ENCODE measurements at places on chromosomes 3 and 15. TPM values are rescaled to one million over a fixed set of nuclear protein-coding genes. Genes with fewer than 3 reads are reported as not detected.

SCAMP2 gene
- total RNA-seq, result 57.5 TPM

DNA sequence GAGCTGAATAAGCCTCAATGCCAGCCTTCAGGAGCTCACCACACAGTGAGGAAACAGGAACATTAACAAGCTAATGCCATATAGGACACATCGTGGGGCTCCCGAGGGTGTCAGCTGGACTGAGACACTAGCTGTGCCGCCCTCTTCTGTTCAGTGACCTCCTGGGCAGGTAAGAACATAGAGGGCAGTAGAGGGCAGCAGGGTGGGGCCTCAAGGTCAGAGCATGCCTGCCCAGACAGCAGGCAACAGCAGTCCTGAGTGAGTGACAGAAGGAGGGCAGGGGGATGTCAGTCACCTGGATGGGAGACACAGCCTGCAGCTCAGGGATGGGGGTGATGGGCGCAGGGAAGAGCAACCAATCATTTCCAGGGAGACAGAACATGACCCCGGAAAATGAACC, 15.5 kb downstream of the NTRK3 start:
- H3K27ac ChIP-seq, result no peak overlapping the region
- no peaks in the 10 kb centered on the region for H3K4me1 ChIP-seq
- no peaks in the 10 kb centered on the region for H3K36me3 ChIP-seq

- no peak overlapping the region for H3K27ac ChIP-seq
- no peaks in the 10 kb centered on the region for H3K27me3 ChIP-seq
- no peaks in the 10 kb centered on the region for H3K36me3 ChIP-seq
- no peaks in the 10 kb centered on the region for H3K4me1 ChIP-seq
Measured at GRCh38 chr15:52717924-52718323, 38.7 kb upstream of the ATOSA start.

DNA sequence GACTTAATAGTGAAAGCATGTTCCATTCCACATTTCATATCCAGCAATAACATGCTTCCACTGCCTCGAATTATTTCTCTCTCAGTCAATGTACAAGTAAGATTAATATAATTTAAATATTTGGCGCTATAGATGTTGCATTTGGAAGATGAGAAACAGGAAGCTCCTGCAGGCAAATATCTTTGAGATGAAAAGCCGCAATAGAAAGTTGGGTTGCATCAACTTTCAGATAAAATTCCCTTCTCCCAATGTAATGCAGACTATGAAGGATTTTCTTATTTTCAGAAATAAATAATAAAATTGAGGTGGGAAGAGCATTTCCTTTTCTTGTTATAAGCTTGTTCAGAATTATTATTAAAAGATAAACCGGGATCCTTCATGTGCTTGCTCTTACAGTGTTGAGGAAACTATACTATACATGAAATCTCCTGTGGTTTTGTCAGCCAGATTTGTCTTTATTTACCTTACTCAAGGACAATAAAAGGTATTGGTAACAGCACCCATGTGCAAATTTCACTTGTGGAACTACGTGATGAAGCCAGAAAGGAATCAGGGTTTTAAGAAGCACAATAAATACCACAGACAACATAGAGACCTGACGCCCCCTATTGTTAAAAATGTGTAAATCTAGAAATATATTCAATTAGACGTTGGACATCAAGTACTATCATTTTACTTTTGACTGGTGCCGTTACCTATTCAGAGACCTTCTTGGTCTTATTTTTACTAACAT, 307.0 kb downstream of the ARPP21 start:
- no peaks in the 10 kb centered on the region for H3K27me3 ChIP-seq
- no peak for DNase-seq
- H3K27ac ChIP-seq, result no peak overlapping the region
- no peaks in the 10 kb centered on the region for H3K36me3 ChIP-seq

- H3K4me3 ChIP-seq, result no peak overlapping the region
- no peak for DNase-seq
- no peak overlapping the region for H3K27ac ChIP-seq
- no peaks in the 10 kb centered on the region for H3K36me3 ChIP-seq
- H3K4me1 ChIP-seq, result peaks cover 9% of the 10 kb centered on the region
- H3K27me3 ChIP-seq, result no peaks in the 10 kb centered on the region
Measured at GRCh38 chr3:172624999-172625398, 85.9 kb downstream of the NCEH1 start.

TNNC1 gene
- 4.2 TPM for total RNA-seq

- H3K27ac ChIP-seq, result no peak overlapping the region
- H3K27me3 ChIP-seq, result no peaks in the 10 kb centered on the region
- no peak for DNase-seq
- H3K4me3 ChIP-seq, result no peak overlapping the region
- H3K36me3 ChIP-seq, result no peaks in the 10 kb centered on the region
Measured at GRCh38 chr3:93907132-93907531, 66.6 kb downstream of the PROS1 start.

C3orf70 gene
- total RNA-seq, result 0.06 TPM

DNA sequence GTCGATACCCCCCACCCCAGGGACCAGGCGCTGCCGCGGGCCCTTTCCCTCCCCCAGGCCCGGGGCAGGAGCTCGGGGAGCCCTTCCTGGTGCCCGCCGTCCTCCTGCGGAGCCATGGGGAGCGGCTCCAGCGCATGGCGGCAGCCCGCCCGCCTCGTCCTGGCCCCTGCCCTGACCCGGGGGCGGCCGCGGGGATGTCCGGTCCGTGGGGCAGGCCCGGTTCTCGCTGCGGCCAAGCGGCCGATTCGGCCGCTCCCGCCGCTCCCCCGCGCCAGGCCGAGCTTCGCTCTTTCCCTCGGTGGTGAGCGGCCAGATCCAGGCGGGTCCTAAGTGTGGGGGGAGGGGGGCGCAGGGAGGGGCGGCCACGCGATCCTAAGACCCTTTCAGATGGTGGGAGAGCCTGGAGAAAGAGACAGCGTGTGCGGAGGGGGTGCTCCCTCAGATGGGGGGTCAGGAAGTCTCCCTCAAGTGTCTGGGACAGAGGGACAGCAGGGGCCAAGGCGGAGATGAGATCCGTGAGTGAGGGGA, 1.3 kb downstream of the NEIL1 start:
- no peak for DNase-seq
- H3K4me1 ChIP-seq, result peaks cover 30% of the 10 kb centered on the region
- peaks cover 4% of the 10 kb centered on the region for H3K27me3 ChIP-seq
- H3K36me3 ChIP-seq, result peaks cover 32% of the 10 kb centered on the region

- DNase-seq, result no peak
- peaks cover 20% of the 10 kb centered on the region for H3K4me1 ChIP-seq
- H3K27me3 ChIP-seq, result peaks cover 98% of the 10 kb centered on the region
- H3K36me3 ChIP-seq, result no peaks in the 10 kb centered on the region
- H3K27ac ChIP-seq, result no peak overlapping the region
- no peak overlapping the region for H3K4me3 ChIP-seq
Measured at GRCh38 chr3:55484191-55484689, 2.9 kb downstream of the WNT5A start.

GRCh38 chr15:38050529-38051448, 116.3 kb downstream of the TMCO5A start:
- no peak overlapping the region for H3K4me3 ChIP-seq
- H3K36me3 ChIP-seq, result peaks cover 3% of the 10 kb centered on the region
- H3K27ac ChIP-seq, result no peak overlapping the region
- H3K4me1 ChIP-seq, result peaks cover 5% of the 10 kb centered on the region
- DNase-seq, result no peak

- H3K4me3 ChIP-seq, result no peak overlapping the region
- DNase-seq, result no peak
- no peak overlapping the region for H3K27ac ChIP-seq
- no peaks in the 10 kb centered on the region for H3K4me1 ChIP-seq
- H3K27me3 ChIP-seq, result no peaks in the 10 kb centered on the region
Measured at GRCh38 chr3:57896691-57897090, 111.5 kb upstream of the FLNB start.

DNA sequence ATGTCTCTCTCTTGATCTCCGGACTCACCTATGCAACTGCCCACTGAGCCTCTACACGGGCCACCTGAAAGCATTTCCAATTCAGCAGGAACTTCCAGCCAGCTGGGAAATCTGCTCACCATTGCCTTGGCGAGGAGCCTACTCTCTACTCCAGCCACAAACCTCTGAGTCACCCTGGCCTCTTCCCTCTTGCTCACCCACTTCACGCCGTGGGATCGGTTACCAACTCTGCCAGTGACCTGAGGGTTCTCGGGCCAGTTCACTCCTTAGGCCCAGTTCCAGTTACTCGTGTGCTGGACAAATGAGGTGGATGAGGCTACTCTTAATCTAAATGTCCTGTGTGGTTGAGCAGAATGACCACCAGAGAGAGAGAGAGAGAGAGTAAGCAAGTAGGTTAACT, 70.1 kb downstream of the CEMIP start:
- no peak overlapping the region for H3K4me3 ChIP-seq
- H3K27ac ChIP-seq, result no peak overlapping the region
- no peaks in the 10 kb centered on the region for H3K36me3 ChIP-seq

GRCh38 chr3:184532940-184533732, 28.4 kb upstream of the EPHB3 start:
- H3K27me3 ChIP-seq, result peaks cover 20% of the 10 kb centered on the region
- no peaks in the 10 kb centered on the region for H3K4me1 ChIP-seq
- no peak overlapping the region for H3K27ac ChIP-seq

GRCh38 chr15:86001200-86001599, 78.5 kb upstream of the AGBL1 start:
- peaks cover 18% of the 10 kb centered on the region for H3K27me3 ChIP-seq
- DNase-seq, result no peak
- H3K4me3 ChIP-seq, result no peak overlapping the region
- H3K4me1 ChIP-seq, result no peaks in the 10 kb centered on the region
- H3K36me3 ChIP-seq, result no peaks in the 10 kb centered on the region

- H3K27me3 ChIP-seq, result peaks cover 31% of the 10 kb centered on the region
- H3K36me3 ChIP-seq, result no peaks in the 10 kb centered on the region
- no peak for DNase-seq
- no peaks in the 10 kb centered on the region for H3K4me1 ChIP-seq
- H3K4me3 ChIP-seq, result no peak overlapping the region
Measured at GRCh38 chr3:190433626-190434025, 16.1 kb downstream of the TMEM207 start.

- H3K4me1 ChIP-seq, result peaks cover 7% of the 10 kb centered on the region
- DNase-seq, result no peak
- no peak overlapping the region for H3K27ac ChIP-seq
- H3K27me3 ChIP-seq, result peaks cover 71% of the 10 kb centered on the region
Measured at GRCh38 chr15:83278191-83278590, 6.3 kb downstream of the BNC1 start.

GRCh38 chr3:53493963-53494791, at the start of gene CACNA1D:
Gene CACNA1D, plus strand, starts transcription at chr3:53494611. Its CDS starts 556 bp downstream, at chr3:53495167.
- H3K27ac ChIP-seq, result no peak within 1 kb of the TSS
- peak; percentile 17 for DNase-seq
- H3K4me1 ChIP-seq, result peaks cover 5% of the 10 kb centered on the region

DNA sequence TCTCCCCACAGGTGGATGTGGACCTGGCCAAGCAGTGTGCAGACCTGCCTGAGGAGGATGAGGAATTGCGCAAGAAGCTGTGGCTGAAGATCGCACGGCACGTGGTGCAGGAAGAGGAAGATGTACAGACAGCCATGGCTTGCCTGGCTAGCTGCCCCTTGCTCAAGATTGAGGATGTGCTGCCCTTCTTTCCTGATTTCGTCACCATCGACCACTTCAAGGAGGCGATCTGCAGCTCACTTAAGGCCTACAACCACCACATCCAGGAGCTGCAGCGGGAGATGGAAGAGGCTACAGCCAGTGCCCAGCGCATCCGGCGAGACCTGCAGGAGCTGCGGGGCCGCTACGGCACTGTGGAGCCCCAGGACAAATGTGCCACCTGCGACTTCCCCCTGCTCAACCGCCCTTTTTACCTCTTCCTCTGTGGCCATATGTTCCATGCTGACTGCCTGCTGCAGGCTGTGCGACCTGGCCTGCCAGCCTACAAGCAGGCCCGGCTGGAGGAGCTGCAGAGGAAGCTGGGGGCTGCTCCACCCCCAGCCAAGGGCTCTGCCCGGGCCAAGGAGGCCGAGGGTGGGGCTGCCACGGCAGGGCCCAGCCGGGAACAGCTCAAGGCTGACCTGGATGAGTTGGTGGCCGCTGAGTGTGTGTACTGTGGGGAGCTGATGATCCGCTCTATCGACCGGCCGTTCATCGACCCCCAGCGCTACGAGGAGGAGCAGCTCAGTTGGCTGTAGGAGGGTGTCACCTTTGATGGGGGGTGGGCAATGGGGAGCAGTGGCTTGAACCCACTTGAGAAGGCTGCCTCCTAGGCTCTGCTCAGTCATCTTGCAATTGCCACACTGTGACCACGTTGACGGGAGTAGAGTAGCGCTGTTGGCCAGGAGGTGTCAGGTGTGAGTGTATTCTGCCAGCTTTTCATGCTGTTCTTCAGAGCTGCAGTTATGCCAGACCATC, 8.6 kb downstream of the VPS18 start:
- peaks cover 10% of the 10 kb centered on the region for H3K36me3 ChIP-seq
- H3K27me3 ChIP-seq, result no peaks in the 10 kb centered on the region
- peaks cover 24% of the 10 kb centered on the region for H3K4me1 ChIP-seq
- H3K4me3 ChIP-seq, result no peak overlapping the region

DNA sequence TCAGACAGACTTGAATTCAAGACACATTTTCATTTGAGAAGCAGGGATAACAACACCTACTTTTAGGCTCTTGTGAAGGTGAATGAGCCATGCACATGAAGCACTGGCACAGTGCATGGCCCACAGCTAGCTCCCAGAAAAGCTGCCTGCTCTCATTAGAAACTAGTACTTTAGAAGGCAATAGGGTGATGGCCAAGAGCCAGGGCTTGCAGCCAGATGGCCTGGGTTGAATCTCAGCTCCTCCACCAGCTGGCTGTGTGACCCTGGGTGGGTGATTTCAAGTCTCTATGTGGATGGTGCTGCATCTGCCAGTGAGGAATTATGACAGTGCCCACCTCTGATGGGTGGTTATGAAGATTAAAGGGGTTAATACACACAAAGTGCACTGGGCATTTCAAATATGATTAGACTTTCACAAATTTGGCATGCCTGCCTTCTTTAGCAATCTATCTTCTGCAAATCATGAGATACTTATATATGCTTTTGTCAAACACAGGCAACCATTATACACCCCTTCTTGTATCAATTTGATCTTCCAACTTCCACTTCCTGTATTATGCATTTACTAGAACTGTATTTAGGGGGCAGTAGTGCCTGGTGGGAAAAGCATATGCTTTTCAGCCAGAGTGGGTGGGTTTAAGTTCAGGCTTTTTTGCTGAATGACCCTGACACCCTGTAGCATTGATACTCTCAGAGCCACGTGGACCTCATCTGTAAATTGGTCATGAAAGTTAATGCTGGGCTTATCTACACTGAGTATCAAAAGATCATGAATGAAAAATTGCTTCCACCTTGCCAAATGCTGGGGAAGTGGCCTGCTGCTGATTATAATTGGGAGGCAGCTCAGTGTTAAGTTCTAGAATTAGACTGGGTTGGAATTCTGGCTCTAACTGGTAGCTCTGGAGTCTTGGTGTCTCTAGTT, 34.7 kb upstream of the RBP1 start:
- no peaks in the 10 kb centered on the region for H3K4me1 ChIP-seq
- no peak overlapping the region for H3K4me3 ChIP-seq
- DNase-seq, result no peak
- H3K36me3 ChIP-seq, result peaks cover 16% of the 10 kb centered on the region

GRCh38 chr3:106720510-106720909, 656.7 kb upstream of the CCDC54 start:
- no peak overlapping the region for H3K4me3 ChIP-seq
- DNase-seq, result no peak
- no peak overlapping the region for H3K27ac ChIP-seq

DCBLD2 gene
- 2.0 TPM for total RNA-seq

C3orf33 gene
- total RNA-seq, result 2.7 TPM
